ENCODE measurements at places on chromosomes 13 and 19.

DNA sequence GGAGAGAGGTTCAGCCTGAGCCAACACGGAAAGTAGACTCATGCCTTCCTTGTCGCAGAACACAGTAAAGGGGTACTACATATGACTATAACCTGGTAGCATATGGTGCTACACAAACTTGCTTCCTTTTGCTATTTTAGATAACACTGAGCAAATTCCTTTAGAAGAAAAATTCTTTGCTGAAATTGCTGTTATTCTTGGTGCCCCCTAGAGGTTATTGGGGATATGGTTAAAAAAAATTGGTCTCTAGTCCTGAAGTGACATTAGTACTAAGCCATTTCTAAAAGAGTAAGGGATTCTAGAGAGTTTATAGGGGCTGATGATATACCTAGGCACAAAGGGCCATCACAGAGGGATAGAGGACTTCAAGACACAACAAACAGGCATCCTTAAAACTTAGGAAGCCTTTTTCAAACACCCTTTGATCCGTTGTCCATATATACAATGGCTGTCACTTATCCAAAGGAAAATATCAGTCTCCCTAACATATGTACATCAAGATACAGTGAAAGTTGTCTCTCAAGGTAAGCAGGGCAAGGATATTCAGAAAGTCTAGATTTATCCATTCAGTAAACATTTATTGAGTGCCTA lies 13.9 kb upstream of the HS6ST3 start:
- DNase-seq, result no peak

DNA sequence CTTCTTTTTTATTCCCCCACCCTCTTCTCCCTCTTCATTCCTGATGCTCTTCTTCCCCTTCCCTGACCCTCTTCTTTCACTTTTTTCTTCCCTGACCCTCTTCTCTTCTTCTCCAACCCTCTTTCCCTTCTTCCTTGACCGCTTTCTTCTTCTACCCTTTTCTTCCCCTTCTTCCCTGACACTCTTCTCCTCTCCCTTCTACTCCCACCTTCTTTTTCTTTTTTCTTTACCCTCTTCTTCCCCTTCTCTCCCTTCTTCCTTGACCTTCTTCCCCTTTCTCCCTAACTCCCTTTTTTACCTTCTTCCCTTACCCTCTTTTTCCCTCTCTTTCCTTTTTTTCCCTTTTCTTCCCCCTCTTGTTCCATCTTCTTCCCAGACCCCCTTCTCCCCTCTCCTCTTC lies 931.3 kb downstream of the UQCRFS1 start:
- DNase-seq, result no peak

- no peak for DNase-seq
Observed at GRCh38 chr13:100300708-100301107, 211.8 kb downstream of the PCCA start.

DNA sequence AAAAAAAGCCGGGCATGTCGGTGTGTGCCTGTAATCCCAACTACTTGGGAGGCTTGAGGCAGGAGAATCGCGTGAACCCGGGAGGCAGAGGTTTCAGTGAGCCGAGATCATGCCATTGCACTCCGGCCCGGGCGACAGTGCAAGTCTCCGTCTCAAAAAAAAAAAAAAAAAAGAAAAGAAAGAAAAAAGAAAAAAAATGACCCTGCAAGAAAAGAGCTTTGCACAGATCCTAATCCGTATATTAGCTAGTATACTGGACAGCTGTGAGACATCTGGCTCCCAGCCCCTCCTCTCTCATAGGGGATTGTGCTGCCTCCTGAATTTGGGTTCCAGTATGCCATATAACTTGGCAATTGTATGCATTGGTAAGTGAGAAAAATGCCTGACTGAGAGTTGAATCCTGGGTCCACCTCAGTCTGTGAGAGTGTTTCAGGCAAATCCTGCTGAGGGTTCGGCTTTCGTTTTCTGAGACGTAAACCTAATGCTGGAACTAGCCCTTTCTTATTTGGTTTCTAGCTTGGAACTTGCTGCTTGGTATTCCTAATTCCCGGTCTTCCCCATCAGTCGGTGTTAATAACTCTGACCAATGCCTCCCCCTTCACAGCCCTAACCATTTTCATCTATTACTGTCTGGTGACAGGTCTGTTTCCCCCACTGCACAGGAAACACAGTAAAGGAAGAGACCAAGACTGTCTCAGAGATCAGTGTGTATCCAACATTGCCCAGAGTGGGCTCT lies 1.3 kb upstream of the AKT2 start:
- no peak for DNase-seq

- no peak for DNase-seq
Observed at GRCh38 chr13:50026788-50027473, 11.7 kb downstream of the KCNRG start.

DNA sequence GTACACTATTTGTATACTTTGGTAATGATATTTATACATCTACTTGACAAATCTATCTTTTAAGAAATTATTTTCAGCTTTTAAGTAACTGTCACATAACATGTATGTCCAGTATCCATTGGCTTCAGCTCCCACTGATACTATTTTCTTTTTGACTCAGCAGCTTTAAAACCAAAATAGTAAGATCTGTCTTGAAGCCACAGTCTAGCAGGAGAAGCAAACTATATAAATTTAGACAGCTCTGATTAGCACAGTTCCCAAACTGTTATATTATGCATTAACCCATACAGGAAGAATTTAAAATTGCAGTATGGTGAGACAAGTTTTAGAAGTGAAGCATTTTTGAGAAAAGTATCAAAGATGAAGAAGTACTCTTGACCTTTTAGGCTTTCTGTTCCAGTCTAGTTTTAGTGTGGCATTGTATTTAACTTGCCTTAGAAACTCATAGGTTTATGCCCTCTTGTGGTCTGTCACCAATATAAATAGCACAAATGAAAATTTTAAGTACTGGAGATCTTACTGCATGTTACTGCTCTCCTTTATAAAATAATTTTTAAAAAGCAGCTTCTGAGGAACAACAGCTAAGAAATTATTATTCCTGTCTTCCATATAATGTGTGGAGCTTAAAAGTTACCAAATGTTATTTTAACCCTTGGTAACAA lies 24.7 kb downstream of the URI1 start:
- no peak for DNase-seq

GRCh38 chr19:32397671-32398101 lies 7.9 kb upstream of the DPY19L3 start:
- DNase-seq, result no peak

- no peak for DNase-seq
Observed at GRCh38 chr13:94419304-94419924, 60.1 kb downstream of the DCT start.

DNA sequence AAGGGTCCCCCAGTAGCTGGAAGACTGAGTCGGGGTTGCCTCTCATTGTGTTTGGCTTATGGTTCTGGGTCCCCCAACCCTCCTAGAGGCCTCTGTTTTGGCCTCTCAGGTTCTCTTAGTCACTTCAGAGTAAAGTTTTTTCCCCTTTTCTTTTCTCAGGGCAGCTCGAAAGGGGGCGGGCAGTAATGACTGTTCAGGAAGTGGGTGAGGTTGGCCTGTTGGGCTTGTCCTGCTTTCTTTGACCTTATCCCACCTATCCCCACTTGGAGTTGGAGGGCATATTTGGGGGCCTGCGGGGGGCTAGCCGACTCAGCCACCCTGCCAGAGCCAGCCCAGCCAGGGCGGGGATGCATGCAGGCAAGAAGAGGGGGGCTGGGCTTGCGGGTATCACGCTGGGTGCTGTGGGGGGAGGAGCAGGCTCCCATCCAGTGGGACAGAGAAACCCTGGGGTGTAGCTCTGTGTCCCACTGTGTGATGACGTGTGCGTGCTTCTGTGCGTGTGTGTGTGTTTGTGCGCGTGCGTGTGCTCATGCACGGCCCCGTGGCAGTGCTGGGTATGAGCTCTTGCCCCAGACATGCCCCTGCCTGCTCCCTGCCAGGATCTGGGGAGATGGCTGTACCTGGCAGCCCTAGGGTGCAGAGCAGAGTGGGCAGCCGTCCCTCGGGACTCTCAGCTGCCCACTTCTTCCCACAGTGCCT lies 1.4 kb downstream of the CIC start:
- peak; percentile 69 for DNase-seq

DNA sequence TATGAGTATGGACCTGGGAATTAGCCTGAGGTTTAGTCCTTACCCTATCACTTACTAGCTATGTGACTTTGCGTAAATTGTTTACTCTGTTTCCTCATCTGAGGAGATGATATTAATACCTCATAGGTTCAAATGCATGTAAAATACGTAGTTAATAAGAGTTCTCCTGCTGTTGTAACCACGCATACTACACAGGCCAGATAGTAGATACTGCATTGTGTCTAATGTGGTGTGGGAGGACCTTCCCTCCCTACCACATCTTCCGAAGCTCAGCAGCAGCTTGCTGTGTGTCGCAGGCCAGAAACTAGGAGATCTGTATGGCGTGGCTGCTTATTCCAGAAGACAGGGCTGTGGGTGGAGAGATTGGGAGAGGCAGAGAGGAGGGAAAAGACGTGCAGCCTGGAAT lies 23.0 kb downstream of the GTF2F2 start:
- no peak for DNase-seq

GRCh38 chr13:107937848-107938247 lies 277.5 kb downstream of the LIG4 start:
- DNase-seq, result no peak

DNA sequence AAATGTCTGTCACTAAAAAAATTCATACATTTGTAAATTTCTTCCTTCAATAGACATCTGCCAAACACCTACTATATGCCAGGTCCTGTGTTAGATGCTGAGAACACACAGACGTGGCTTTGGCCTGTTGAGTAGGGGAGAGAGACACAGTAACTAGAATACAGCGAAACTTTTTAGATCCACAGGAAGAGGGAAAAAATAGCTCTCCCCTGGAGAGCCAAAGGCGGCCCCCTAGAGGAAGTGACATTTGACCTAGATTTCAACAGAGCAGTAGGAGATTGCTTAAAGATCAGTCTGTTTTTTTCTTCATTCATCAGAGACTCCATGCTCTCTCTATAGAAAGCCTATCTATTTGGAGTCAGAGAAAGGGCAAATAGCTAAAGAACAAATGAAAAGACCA lies 11.3 kb downstream of the LCP1 start:
- DNase-seq, result peak; percentile 60

DNA sequence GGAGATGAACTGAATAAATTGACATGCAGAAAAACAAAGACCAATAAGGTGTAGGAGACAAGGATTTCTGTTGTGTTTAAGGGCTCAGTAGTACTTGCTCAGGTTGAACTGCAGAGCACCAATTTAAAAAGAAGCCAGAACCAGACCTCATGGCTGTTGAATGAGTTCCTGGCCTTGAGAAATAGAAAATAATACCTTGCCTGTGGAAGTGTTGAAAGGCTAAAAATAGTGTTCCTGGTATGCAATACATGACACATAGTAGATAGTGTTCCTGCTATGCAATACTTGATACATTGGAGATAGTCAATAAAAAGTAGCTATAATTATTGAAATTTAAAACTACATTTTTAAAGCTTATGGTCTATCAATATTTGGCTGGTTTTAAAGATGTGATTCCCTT lies 595.8 kb downstream of the PCDH9 start:
- DNase-seq, result no peak

GRCh38 chr19:46620267-46620666 lies 4.6 kb downstream of the PTGIR start:
- no peak for DNase-seq

DNA sequence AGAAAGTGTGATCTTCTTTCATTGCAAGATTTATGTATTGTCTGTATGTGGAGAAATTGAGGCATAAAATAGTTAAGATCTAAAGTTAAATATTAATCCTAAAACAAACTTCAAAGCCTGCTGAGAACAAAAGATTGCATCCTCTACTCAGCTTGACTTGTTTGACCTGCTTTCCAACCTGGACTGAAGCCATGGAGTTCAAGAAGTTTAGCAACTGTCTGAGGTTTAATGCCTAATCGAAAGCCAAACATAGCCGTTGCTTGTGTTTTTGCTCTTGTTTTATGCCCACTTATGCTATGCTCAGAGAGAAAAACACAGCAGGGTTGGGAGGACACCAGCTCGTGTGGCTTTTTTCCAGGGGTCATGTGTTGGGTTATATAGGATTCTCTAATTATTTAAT lies 135.6 kb downstream of the NUFIP1 start:
- no peak for DNase-seq

DNA sequence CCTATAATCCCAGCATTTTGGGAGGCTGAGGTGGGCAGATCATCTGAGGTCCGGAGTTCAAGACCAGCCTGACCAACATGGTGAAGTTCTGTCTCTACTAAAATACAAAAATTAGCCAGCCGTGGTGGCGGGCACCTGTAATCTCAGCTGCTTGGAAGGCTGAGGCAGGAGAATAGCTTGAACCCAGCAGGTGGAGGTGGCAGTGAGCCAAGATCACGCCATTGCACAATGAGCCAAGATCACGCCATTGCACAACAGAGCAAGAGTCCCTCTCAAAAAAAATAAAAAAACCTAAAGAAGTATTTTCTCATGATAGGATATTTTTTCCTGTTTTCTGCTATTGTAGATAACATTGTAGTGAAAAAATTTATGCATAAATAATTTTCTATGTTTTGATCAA lies 13.3 kb downstream of the IFT88 start:
- no peak for DNase-seq

- DNase-seq, result no peak
Observed at GRCh38 chr19:13765395-13766094, 1.2 kb downstream of the MRI1 start.

DNA sequence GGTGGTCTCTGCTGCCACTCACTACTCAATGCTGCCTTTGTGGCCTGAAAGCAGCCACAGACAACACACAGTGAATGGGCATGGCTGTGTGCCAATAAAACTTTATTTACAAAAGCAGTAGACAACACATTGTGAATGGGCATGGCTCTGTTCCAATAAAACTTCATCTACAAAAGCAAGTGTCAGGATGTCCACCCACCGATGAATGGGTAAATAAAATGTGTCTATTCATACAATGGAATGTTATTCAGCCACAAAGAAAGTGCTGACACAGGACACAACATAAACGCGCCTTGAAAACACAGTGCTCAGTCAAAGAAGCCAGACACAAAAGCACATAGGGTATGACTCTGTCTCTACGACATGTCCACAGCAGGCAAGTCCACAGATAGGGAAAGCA lies 20.1 kb downstream of the ZSCAN5A start:
- DNase-seq, result no peak

GRCh38 chr19:35247526-35248309 lies 1.1 kb upstream of the LSR start:
- DNase-seq, result peak; percentile 63
